ENCODE measurements at places on chromosomes 3 and 15. TPM values are rescaled to one million over a fixed set of nuclear protein-coding genes. Genes with fewer than 3 reads are reported as not detected.
A peak's percentile ranks its signal among the peaks of the same experiment; 100 is the strongest.

GRCh38 chr3:61520966-61521628 is 40.3 kb upstream of the PTPRG start:
- peak; percentile 82 for ATAC-seq

GRCh38 chr3:141094790-141095545 is 43.8 kb downstream of the SPSB4 start:
- ATAC-seq: peak; percentile 87

- ATAC-seq: no peak
Measured at GRCh38 chr3:57820479-57820878, 64.4 kb downstream of the SLMAP start.

DNA sequence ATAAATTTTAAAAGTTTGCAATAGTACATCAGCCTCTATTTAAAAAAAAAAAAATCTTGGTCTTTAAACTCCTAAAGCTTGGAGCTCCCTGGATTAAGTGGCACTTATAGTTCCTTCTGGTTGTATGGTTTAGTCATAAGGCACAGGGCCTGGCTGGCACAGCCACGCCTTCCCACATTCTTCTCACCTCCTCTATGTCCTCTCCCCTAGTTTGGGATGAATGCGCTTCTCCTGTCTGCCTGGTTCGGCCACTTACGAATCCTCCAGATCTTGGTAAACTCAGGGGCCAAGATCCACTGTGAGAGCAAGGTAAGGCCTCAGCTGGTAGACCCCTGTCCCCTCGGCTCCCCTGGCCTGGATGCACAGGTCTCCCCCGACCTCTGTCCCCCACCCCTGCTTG is 10.0 kb downstream of the ANKDD1A start:
- ATAC-seq: no peak

- no peak for ATAC-seq
Measured at GRCh38 chr3:147367676-147368075, 38.7 kb downstream of the ZIC4 start.

- no peak for ATAC-seq
Measured at GRCh38 chr3:108437439-108437838, 73.0 kb downstream of the MYH15 start.

DNA sequence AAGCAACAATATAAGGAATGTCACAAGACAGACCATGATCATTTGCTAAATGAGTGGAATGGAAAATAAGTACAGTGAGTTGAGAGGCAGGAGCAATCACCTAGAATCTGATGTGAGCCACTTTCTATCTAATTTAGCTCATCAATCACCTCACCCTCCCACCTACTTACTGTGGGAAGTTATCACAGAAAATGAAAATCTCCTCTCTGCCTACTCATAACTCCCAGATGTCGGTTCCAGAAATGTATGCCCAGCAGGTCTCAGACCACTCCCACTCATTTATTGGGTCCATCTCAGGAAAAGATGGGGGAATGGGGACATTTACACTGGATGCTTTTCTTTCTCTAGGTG is 270.9 kb downstream of the FHIT start:
- no peak for ATAC-seq

GRCh38 chr3:11718637-11719405 is 75.1 kb upstream of the VGLL4 start:
- peak; percentile 14 for ATAC-seq

- no peak for ATAC-seq
Measured at GRCh38 chr15:89119489-89120478, 31.5 kb downstream of the ABHD2 start.

- no peak for ATAC-seq
Measured at GRCh38 chr15:41507820-41508290, 5.8 kb downstream of the LTK start.

- ATAC-seq: no peak
Measured at GRCh38 chr3:73094129-73094528, 32.7 kb downstream of the EBLN2 start.

- no peak for ATAC-seq
Measured at GRCh38 chr3:49716691-49717210, 2.7 kb downstream of the AMIGO3 start.

- no peak for ATAC-seq
Measured at GRCh38 chr3:126720596-126720995, 16.6 kb downstream of the CHCHD6 start.

GRCh38 chr15:70101459-70102113 is 3.9 kb upstream of the TLE3 start:
- peak; percentile 2 for ATAC-seq

DNA sequence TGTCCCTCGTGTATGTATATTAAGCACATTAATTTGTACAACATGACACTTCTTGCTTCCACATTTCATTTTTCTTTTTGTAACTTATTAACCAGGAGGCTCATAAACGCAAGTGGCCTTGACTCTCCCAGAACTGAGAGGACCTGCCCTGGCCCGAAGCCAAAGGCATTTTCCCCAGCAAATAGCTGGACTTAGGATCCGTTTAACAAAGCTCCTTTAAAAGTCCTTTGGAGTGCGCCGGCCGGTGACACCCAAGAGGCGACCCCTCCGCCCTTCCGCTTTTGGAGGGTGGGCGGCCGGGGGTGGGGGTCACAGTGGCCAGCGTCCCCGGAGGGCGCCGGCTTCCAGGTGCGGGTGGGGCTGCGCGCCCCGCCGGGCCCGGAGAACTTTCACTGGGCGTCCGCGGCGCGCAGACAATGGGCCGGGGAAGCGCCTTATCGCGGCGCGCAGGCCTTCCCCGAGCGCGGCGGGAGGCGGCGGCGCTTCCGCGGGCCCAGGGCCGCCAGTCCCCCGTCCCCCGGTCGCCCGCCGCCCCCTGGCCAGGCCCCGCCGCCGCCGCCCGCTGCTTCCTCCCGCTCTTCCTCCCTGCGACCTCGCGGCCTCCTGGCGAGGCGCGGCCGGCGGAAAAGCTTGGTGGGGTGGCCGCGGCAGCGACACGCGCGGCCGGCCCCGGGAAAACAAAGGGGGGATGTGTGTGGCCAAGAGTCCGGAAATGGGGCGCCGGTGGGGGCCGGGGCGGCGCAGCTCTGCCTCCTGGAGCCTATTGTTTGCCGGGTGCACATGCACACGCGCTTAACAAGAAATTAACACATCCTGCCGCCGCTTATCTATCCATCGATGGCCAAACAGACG is 613.4 kb downstream of the MCTP2 start:
- ATAC-seq: peak; percentile 92

GRCh38 chr3:101530686-101531047 is 17.7 kb upstream of the SENP7 start:
- ATAC-seq: no peak

GRCh38 chr3:116815321-116815720 is 105.7 kb downstream of the TUSC7 start:
- no peak for ATAC-seq

- peak; percentile 52 for ATAC-seq
Measured at GRCh38 chr3:64563751-64564150, 124.0 kb downstream of the ADAMTS9 start.

- no peak for ATAC-seq
Measured at GRCh38 chr3:40845447-40845846, 320.7 kb downstream of the ZNF621 start.

- no peak for ATAC-seq
Measured at GRCh38 chr3:55570271-55570711, 83.2 kb upstream of the WNT5A start.

GRCh38 chr3:6516694-6517093 is 344.2 kb upstream of the GRM7 start:
- ATAC-seq: no peak

- no peak for ATAC-seq
Measured at GRCh38 chr3:88713233-88713691, 394.2 kb upstream of the EPHA3 start.

DNA sequence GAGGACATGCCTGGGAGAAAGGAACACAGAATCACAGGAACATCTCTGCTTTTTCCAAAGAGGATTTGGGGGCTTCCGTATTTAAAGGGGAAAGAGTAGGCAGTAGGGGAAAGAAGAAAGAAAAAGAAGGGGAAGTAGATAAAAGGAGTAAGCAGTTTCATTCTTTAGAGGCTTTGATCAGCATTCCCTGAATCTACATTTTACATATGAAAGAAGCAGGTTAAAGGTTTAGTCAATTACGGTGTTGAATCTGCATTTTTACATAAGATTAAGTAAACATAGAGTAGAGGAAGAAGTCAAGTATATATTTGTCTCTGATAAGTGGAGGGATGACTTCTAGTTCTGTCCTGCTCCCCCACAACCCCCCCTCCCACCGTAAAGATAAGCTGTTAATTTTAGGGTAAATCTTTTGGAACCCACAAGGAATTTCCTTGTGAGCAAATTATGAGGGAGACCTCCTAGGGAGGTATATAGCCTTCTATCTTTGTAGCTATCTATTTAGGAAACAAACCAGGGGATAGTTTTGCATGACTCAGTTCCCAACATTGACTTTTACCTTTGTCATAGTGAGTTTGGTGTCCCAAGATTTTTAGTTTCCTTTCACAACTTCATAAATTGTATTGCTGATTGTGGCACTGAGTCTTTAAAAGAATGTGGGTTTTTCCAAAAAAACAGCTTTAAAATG is 8.7 kb upstream of the P2RY12 start:
- no peak for ATAC-seq

DNA sequence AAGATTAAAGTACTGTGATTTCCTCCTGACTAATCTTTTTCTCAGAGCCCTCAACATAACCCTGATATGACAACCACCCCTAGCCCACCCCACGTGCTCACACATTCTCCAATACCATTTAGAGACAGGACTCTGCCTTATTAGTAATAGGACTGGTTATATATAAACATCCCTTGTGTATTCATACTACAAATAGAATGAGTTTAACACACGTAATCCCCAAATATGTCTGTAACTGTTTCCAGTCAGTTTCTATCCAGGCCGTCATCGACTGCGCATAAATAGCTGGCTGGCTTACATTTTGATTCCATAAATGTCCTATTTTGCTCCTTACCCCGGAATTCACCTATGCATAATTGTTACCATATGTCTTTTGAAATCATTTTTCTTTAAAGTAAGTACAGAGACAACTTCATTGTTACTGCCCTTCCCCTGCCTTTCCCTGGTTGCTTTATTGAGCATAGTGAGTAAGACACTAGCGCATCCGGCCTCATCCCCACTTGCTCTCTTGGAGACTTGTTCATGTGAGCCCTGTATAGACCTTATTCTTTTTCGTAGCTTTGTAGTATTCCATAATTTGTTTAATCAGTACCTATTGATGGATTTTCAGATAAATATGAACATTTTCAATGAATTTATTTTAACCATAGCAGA is 3.5 kb upstream of the P2RY14 start:
- no peak for ATAC-seq

GRCh38 chr3:21835264-21835663 is 84.3 kb upstream of the ZNF385D start:
- ATAC-seq: no peak

DNA sequence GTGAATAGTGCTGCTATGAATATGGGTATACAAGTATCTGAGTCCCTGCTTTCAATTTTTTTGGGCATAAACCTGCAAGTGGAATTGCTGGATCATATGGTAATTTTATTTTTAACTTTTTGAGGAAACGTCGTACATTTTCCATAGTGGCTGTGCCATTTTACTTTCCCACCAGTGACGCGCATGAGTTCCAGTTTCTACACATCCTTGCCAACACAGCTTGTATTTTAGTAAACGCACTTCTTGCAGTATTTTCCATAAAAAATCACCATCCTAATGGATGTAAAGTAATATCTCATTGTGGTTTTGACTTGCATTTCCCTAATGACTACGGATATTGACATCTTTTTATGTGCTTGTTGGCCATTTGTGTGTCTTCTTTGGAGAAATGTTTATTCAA is 105.0 kb downstream of the NFKBIZ start:
- ATAC-seq: no peak

GRCh38 chr3:141804778-141805639 is 41.8 kb downstream of the GRK7 start:
- no peak for ATAC-seq

DNA sequence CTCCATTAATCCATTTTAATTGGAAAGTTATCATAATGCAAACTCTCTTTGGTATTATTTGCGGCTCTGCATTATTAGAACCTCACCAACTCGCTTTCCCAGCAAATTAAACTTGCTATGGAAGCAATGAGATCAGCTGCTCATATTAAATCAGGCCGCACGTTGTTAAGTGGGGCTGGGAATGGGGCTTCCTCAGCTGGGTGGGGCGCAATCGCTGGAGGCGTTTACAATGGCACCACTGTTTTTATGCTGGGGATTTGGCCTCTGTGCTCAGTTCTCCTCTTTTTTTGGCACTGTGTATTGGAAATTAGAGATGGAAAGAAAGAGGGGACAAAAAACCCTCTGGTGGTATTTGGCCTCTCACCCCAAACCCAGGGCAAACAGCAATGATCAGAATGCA is 72.2 kb downstream of the RPLP1 start:
- ATAC-seq: no peak

GRCh38 chr3:78858910-78859309 is 908.9 kb downstream of the ROBO1 start:
- no peak for ATAC-seq

DNA sequence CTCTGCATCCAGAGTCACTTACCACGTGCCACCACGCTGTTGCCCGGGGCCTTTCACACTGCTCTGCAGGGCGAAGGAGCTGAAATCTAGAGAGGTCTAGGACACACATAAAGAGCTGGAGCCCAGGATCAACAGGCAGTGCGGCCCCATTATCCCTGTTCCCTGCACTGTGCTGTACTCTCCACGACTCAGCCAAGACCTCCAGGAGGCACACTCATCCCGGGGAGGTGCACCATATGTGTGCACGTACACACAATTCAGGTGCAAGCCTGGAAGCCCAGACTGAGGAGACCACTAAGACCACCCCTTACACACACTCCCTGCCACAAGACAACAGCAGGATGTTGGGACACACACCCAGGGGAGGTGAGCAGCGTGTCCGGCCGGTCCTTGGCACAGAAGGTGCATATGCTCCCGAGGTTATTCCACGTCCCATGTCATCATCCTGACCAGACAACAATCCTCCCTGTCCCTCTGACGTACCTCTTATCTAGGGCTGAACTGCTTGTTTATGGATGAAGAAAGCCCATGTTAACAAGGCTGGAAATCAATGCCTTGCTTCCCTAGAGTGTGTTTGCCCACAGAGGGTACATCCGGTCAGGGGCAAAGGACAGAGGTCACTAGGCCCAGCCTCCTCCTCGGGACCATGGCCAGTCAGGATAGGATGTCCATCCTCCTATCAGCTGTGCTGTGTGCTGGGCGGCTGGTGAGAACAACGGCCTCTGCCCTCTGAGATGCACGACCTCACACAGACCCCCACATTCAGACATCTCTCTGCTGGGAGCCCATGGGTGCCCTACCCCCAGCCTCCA is 16.1 kb downstream of the KLF15 start:
- no peak for ATAC-seq

GRCh38 chr3:40073310-40074007 is 236.0 kb upstream of the EIF1B start:
- no peak for ATAC-seq

Gene SLC22A14
- total RNA-seq: 0.51 TPM

Gene COPG1
- 174 TPM for total RNA-seq

Gene CALML4
- 4.7 TPM for total RNA-seq

Gene LRRIQ4
- total RNA-seq: 0.44 TPM

Gene C2CD4A
- total RNA-seq: 0.09 TPM

Gene GPR62
- 0.67 TPM for total RNA-seq

Gene DLEC1
- total RNA-seq: 0.60 TPM

Gene HACD3
- total RNA-seq: 71.0 TPM

Gene CYP8B1
- total RNA-seq: 0.19 TPM

Gene SQOR
- total RNA-seq: 0.94 TPM

Gene CLDN11
- 1.7 TPM for total RNA-seq

Gene SLC9A9
- 4.3 TPM for total RNA-seq

Gene FOXL2
- total RNA-seq: 0.16 TPM

Gene LIPC
- total RNA-seq: 0.31 TPM

Gene ACP3
- total RNA-seq: not detected

Gene SPINT1
- total RNA-seq: 0.33 TPM
